Left cardiac atrium (tissue), 4 donors: ENCODE measurements at places on chromosomes 5 and 9. TPM values are rescaled to one million over a fixed set of nuclear protein-coding genes. Genes with fewer than 3 reads are reported as not detected.

GRCh38 chr5:177475563-177476427, 2.4 kb upstream of the DBN1 start:
- no peak for DNase-seq

- no peak for DNase-seq
These were observed 1211.2 kb downstream of the EFNA5 start for GRCh38 chr5:106459541-106459940.

Gene CTXN3
- total RNA-seq: not detected

Gene PCDHA9
- total RNA-seq: 0.03 TPM

GRCh38 chr5:56025151-56025885, 30.6 kb upstream of the IL6ST start:
- DNase-seq: no peak

Gene ZFP37
- 2.0 TPM for total RNA-seq

Gene CD14
- 73.9 TPM for total RNA-seq

DNA sequence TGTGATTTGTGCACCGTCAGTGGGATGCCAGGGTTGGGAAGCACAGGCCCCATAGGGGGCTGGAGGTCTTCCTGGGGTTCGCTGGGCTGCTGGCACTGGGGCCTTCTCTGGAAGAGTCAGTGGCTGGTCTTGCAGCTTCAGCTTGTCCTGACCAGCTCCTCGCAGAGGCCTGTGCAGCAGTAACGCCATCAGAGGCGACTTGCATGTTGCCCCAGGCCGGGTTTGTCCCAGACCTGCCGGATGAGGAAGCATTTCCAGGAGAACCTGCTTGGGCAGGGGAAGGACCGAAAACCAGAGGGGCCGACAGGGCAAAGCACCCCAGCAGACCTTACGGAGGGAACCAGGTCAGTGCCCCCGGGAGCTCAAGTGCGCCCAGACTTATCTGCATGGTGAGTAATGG, 54.7 kb upstream of the IRX2 start:
- DNase-seq: no peak

Gene PAEP
- total RNA-seq: not detected

DNA sequence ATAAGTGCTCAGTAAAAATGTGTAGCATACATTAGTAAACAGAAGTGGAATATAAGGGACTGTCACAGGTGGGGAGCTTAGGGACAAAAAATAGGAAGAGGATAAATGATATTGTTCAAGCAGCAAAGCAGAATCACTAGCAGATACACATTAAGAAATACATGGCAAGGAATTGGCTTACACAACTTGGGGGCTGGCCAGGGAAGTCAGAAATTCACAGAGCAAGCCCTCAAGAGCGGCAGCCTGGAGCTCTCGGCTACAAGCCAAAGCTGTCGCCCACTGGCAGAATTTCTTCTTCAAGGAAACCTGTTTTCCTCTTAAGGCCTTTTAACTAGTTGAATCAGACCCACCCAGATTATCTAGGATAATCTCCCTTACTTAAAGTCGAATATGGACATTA, 73.0 kb upstream of the SMIM23 start:
- DNase-seq: no peak

DNA sequence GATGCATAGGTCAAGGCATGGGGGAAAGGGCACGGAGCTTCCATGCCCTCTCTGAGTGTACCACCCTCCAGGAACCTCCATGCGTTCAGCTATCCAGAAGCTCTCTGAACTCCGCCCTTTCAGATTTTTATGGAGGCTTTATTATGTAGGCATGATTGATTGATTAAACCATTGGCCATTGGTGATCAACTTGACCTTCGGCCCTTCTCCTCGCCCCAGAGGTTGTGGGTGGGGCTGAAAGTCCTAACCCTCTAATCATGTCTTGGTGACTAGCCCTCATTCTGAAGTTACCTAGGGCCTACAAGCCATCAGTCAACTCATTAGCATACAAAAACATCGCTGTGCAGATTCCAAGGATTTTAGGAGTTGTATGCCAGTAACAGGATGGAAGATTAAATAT, 323.7 kb upstream of the KLF4 start:
- no peak for DNase-seq

DNA sequence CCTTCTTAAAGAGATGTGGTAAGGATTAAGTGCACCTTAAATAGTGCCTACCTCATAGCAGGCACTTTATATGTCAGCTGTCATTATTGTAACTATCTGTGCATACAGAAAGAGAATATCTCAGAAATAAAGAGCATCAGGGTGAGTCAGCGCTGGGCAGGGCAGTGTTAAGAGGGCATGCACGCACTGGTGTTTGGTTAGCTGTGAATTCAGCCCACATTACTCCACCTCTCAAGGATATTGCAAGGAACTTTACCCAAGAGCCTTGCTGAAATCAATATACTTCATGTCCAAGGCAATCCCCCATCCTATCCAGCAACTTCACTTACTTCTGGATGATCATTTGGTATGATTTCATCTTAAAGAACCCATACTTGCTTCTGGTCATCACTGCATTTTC, 300.9 kb downstream of the NTRK2 start:
- DNase-seq: no peak

GRCh38 chr9:127089631-127090081, 32.8 kb downstream of the ANGPTL2 start:
- DNase-seq: no peak

Gene IL4
- not detected for total RNA-seq

Gene SLC4A9
- 0.21 TPM for total RNA-seq

- DNase-seq: no peak
These were observed 12.5 kb downstream of the C5orf46 start for GRCh38 chr5:147893820-147894219.

- no peak for DNase-seq
These were observed 15.2 kb upstream of the SNCAIP start for GRCh38 chr5:122296871-122297270.

DNA sequence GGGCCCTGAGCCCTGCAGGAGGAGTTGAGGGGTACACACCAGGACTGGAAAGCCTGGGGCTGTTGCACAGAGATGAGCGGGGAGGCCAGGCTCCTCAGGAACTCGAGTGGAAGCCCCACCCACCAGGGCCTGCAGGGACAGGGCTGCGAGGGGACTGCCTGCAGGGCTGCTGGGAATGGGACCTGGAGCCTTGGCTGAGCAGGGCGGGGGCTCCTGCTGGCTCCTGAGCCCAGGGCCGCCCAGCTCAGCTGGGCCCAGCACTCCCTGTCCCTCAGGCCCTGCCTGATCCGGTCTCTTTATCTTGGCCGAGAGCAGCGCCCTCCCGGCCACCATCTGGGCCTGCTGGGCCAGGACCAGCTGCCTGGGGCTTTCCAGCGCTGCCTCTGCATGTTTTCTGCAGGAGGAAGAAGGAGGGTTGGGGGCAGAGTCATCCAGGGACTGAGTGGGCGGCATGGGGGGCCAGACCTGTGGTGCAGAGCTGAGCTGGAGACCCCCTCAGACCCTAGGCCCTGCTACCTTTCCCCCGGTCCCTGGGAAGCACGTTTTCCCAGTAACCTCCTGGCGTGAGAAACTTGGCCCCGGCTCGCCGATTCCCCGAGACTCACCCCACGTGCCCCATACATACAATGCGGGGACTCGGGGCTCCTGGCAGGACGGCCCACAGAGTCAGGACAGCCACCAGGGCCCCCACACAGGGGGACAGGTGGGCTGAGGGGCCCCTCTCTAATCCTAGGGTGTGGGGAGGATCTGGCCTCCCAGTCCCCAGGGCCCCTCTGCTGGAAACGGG, 9.4 kb downstream of the LCN12 start:
- peak; percentile 68 for DNase-seq

DNA sequence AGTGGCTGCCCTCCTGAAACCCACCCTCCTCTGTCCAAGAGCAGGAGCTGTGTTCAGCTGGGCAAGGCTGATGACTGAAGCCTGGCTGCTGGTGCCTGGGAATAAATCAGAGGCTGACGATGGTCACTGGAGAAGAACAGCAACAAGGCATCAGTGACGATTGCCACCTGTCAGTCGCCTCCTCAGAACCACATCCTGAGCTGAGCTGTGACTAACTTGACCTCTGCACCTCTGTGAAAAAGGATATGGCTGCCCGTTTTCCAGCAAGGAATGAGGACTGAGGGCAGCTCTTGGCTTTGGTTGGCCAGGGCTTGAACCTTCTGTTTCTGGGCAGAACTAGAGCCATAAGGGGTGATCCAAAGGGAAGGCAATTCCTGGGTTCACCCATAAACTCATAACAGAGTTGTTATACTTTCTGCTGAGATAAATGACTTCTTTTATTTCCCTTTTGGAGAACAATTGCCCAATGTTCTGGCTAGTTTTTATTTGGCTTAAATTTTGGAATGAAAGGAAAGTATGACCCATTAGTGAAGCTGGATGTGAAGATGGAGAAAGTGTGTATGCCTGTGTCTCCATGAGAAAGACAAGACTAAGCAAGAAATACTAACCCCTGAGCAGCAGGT, 40.1 kb downstream of the TRIP13 start:
- DNase-seq: no peak

Gene GAPT
- 0.68 TPM for total RNA-seq

DNA sequence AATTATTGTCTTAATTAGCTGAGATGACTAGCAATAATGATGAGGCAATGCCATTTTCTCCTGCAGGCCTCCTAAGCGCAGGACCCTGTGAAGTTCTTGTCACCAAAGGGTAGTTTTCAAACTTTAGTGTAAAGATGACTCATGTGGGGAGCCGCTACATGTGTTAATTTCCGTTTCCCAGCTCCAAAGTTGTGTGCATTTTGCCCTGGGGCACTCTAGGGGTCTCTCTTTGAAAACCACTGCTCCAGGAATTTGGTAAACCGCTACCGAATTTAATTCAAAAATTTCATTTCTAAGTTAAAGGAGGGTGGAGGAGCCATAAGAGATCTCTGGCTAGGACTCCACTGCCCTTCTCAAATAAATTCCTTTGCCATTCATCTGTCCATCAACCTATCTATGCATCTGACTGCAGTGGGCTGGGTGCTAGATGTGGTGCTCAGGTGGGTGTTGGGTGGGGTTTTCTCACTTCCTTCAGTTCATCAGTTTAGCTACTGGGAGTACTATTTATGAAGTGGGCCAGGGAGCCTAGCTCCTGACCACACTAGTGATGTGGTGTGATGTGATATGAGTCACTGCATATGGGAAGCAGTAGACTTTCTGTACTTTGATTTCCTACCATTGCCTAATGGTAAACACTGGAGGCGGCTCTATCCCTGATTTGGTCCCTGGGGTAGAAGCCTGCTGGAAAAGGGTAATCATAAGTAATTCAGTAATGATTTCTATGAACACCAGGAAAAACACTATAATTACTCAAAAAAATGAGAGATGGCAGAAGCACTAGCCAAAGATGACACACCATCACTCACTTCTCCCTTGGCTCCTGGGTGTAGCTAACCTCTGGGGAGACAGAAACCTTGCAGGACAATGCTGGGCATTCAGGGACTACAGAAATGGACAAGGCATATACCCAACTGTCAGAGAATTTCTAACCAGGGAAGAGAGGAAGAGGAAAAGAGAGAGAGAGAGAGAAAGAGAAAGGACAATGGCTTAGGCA, 4.0 kb upstream of the ZSWIM6 start:
- DNase-seq: no peak

Gene PSMB7
- total RNA-seq: 124 TPM

- DNase-seq: no peak
These were observed 284.4 kb downstream of the ENC1 start for GRCh38 chr5:74356009-74356695.

DNA sequence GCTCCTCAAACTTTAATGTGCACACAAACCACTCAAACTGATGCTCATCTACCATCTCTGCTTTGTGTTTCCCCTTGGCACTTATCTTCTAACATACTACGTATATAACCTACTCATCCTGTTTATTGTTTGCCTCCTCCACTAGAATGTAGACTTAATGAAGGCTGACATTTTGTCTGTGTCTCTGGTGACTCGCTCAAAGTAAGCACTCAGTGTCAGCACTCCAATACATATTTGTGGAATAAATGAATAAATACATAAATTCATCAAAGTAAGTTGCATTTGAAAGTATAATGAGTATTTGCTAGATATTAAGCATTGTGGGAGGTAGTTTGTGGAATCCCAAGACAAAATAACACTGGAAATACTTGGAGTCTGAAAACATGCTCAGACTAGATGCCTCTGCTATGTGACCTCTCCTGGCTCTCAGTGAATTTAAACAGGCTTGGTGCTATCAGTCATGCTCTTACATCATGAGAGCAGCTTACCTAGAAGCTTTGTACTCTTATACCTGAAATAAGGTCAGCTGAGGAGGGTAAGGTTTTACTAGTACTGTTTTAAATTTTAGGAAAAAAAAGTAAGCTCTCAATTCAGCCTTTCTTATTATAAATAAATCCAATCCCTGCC, 37.0 kb upstream of the RANBP6 start:
- no peak for DNase-seq

DNA sequence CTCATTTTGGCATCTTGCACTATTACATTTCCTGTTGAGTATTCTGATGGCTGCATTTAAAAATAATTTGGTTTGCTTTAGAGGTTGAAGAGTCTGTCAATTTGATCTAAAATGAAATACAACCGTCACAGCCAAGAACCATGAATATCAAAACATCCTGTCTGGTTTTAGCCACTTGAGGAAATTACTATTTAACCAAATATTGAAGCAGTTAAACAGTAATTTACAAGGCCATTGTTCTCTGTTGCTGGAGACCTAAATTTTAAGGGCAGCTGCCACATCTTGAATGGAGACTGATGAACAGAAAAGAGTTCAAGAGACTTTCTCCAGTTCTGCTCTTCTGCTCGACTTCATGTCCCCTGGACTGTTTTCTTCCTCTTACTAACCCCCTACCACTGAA, 549.4 kb downstream of the LRRC70 start:
- no peak for DNase-seq

Gene SPOCK1
- total RNA-seq: 75.0 TPM

- no peak for DNase-seq
These were observed 110.8 kb downstream of the SLC1A3 start for GRCh38 chr5:36717131-36717695.

DNA sequence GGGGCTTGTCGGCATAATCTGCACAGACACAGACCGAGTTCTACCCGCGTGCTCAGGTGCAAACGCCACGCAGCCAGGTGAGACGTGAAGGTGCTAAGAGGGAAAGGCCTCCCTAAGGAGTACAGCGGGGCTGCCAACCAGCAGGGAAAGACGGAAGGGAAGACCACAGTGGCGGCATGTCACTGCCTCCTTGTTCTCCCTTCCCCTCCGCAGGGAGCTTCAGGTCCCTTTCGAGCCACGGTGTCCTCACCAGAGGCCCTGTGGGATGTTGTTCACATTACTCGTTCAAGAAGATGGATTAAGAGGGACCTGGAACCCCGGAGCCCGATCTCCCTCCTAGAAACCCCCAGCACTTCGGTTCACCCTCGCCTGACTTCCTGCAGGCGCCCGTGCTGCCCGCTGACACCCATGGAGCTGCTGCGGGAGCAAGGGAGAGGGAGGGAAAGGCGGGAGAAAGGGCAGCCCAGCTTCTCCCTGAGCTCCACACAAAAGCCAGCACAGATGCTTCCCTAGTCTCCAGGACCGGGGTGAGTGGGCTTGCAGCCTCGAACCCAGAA, 686 bp downstream of the BRD9 start:
- no peak for DNase-seq

DNA sequence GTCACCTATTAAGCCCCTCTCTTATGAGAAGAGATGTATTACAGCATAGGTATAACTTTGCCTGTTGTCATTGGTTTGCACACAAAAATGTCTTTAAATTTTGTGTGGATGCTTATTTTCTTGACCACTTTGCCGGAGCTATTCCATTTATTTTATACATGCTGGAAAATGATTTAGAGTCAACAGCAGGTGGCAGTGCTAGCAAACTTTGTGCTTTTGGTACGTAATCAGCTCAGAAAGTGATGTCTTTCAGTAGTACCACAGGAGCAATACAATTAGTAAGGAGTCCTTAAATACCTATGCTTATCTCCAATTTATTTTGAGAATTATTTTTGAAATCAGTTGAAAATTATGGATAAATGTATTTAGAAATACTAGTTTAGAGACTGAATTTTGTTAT, 19.8 kb upstream of the NUDT12 start:
- no peak for DNase-seq
